ENCODE measurements at places on chromosomes 7 and 10. TPM values are rescaled to one million over a fixed set of nuclear protein-coding genes. Genes with fewer than 3 reads are reported as not detected.
A peak's percentile ranks its signal among the peaks of the same experiment; 100 is the strongest.

VGF gene
- total RNA-seq, result not detected

CNNM1 gene
- 0.83 TPM for total RNA-seq

GRCh38 chr10:54139819-54140428, 661.1 kb downstream of the PCDH15 start:
- no peak overlapping the region for H3K4me3 ChIP-seq
- no peaks in the 10 kb centered on the region for H3K27me3 ChIP-seq
- no peak for DNase-seq
- no peak overlapping the region for H3K27ac ChIP-seq
- no peaks in the 10 kb centered on the region for H3K36me3 ChIP-seq
- no peaks in the 10 kb centered on the region for H3K4me1 ChIP-seq

DNA sequence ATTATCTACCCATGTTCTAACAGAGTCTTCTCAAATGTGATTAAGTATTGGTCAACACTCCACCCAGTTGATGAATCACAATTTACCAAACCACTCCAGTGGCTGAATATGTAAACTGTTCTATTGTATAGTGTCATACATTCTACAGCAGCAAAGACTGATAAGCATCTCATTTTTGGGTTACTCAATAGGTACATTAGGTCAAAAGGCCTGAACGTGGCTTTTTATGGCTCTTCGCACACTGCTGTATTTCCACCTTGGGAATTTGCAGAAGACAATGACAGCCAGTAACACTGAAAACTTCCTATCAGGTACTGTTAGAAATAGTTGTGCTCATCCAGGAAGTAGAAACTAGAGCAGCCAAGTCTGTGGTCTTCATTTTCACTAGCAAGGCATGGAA, 166.9 kb downstream of the GLI3 start:
- H3K4me1 ChIP-seq, result no peaks in the 10 kb centered on the region
- H3K36me3 ChIP-seq, result no peaks in the 10 kb centered on the region
- no peak for DNase-seq
- peaks cover 1% of the 10 kb centered on the region for H3K27me3 ChIP-seq
- no peak overlapping the region for H3K4me3 ChIP-seq

DNA sequence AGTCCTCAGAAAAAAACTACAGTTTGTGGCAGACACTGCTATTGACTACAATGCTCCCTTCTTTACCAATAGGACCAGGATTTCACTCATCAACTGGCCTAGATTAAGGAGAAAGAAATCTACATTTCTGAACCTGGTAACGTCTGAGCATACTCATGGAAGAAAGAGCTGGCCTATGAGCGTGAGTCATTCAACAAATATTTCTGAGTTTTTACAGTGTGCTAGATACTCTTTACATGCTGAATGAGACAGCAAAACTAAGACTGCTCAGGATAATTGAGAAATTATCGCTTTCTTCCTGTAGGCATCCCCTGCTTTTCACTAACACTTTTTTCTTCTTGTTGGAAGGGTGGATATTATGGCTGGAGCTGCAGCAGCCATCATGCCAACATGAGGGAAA, 609.7 kb downstream of the TNS3 start:
- no peak overlapping the region for H3K27ac ChIP-seq
- H3K4me1 ChIP-seq, result no peaks in the 10 kb centered on the region
- H3K27me3 ChIP-seq, result no peaks in the 10 kb centered on the region
- H3K36me3 ChIP-seq, result no peaks in the 10 kb centered on the region
- H3K4me3 ChIP-seq, result no peak overlapping the region
- DNase-seq, result no peak

DNA sequence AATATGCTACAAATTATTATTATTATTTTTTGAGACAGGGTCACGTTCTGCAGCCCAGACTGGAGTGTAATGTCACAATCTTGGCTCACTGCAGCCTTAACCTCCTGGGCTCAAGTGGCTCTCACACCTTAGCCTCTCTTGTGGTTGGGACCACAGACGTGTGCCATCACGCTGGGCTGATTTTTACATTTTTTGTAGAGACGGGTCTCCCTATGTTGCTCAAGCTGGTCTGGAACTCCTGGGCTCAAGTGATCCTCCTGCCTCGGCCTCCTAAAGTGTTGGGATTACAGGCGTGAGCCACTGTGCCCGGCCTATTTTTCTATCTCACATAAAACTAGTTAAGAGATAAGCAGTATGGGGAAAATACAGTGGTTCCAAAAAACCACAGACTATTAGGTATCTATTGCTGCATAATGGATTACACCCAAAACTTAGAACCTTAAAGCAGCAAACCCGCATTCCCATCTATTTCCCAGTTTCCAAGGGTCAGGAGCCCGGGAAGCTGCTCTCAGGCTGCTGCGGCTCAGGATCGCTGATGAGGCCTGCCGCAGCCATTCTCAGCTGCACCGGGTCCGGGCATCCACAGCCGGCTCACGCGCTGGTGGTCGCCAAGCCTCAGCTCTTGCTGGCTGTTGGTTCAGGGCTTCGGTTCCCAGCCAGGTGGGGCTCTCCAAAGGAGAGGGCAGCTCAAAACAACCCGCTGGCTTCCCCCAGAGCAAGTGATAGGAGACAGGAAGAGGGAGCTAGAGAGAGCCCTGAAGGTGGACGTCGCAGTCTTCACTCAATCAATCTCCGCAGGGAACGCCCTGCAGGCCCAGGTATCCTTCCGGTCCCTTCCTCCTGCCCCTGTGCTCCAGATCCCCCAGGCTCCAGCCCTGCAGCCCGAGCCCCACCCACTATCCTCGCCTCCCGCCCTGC, 128.2 kb downstream of the UBE2H start:
- no peaks in the 10 kb centered on the region for H3K27me3 ChIP-seq
- DNase-seq, result peak; percentile 56
- H3K4me3 ChIP-seq, result peak overlapping the region; percentile 87
- H3K4me1 ChIP-seq, result peaks cover 7% of the 10 kb centered on the region
- no peaks in the 10 kb centered on the region for H3K36me3 ChIP-seq
- H3K27ac ChIP-seq, result peak overlapping the region; percentile 38

- peak overlapping the region; percentile 64 for H3K27ac ChIP-seq
- no peaks in the 10 kb centered on the region for H3K27me3 ChIP-seq
- H3K4me3 ChIP-seq, result no peak overlapping the region
- peaks cover 94% of the 10 kb centered on the region for H3K4me1 ChIP-seq
- H3K36me3 ChIP-seq, result peaks cover 84% of the 10 kb centered on the region
- DNase-seq, result no peak
These were observed 22.9 kb downstream of the IKZF1 start for GRCh38 chr7:50327443-50327842.

GRCh38 chr7:35906191-35906908, 105.5 kb downstream of the SEPTIN7 start:
- H3K27ac ChIP-seq, result peak overlapping the region; percentile 49
- H3K4me3 ChIP-seq, result no peak overlapping the region
- H3K27me3 ChIP-seq, result no peaks in the 10 kb centered on the region
- H3K4me1 ChIP-seq, result peaks cover 9% of the 10 kb centered on the region
- DNase-seq, result peak; percentile 75
- H3K36me3 ChIP-seq, result peaks cover 8% of the 10 kb centered on the region
